ENCODE measurements at places on chromosomes 13 and 19.
A peak's percentile ranks its signal among the peaks of the same experiment; 100 is the strongest.

DNA sequence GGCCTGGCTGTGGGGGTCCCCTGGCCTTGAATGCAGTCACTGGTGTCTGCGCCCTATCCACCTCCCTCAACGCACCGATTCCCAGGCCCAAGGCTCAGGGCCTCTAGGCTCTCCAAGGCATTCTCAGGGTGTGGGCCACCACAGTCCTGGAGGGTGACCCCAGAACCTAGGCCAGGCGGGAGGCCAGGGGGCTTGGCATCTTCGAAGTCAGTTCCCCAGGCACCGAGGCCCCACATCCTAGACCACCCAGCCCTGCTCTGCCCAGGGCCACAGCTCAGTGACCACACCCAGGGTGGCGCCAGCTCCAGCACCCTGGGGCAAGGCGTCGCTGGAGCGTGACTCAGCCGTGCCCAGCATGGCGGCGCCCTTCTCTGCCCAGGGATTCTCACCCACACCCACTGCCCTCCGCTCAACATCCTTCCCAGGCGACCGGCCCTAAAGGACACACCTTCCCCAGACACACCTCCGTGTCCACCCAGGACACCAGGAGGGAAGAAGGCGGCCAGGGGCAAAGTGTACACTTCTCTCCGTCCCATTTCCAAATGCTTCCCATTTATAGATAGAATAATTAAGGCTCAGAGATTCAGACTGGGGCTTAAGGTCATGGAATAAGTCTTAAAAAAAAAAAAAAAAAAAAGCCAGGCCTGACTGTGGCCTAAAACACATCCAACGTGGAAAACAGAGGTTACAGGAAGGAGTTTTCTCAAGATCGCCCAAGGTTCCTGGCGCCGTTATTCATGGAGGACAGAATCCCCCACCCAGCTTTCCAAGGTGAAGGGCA, 36.4 kb upstream of the NANOS3 start:
- peak; percentile 65 for DNase-seq

DNA sequence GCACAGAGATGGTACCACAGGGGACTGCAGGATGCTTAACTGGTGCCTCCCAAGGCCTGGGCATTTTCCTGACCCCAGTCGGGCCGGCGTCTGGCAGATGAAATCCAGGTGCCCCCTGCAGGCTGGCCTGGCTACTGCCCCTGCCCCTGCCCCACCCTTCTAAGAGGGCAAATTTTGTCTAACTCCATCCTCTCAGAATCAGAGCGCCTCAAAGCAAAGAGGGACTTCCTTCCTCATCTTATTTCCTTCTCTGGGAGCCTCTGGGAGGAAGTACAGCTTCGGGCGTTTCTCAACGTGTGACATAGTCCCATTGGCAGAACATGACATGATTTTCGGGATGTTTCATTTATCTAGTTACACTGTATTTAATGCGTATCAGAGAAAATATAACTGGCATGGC, 2.7 kb downstream of the PRKACA start:
- peak; percentile 65 for DNase-seq

GRCh38 chr13:87355451-87355850, 315.7 kb upstream of the SLITRK5 start:
- no peak for DNase-seq

DNA sequence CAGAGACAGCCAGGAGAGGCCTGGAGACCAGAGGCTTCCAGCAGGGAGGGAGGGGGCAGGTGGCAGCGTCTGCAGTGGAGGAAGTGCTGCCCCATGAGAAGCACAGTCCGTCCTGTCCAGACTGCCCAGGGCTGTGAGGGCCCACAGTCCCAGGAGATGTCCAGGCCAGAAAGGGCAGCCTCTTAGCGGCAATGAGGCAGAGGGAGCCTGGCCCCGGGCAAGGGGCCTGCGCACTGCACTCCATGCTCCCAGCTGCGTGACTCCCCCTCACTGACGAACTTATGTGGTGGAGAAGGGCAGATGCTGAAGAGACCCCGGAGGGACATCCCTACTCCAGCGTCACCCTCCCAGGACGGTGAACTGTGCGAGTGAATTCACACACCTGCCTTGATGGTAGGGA, 115.3 kb downstream of the SOX1 start:
- no peak for DNase-seq

- DNase-seq, result no peak
Observed at GRCh38 chr13:111145071-111145470, 30.0 kb downstream of the ARHGEF7 start.

GRCh38 chr19:18609717-18610051, 3.0 kb upstream of the TMEM59L start:
- no peak for DNase-seq

- no peak for DNase-seq
Observed at GRCh38 chr19:34734537-34735103, 577 bp downstream of the ZNF181 start.

DNA sequence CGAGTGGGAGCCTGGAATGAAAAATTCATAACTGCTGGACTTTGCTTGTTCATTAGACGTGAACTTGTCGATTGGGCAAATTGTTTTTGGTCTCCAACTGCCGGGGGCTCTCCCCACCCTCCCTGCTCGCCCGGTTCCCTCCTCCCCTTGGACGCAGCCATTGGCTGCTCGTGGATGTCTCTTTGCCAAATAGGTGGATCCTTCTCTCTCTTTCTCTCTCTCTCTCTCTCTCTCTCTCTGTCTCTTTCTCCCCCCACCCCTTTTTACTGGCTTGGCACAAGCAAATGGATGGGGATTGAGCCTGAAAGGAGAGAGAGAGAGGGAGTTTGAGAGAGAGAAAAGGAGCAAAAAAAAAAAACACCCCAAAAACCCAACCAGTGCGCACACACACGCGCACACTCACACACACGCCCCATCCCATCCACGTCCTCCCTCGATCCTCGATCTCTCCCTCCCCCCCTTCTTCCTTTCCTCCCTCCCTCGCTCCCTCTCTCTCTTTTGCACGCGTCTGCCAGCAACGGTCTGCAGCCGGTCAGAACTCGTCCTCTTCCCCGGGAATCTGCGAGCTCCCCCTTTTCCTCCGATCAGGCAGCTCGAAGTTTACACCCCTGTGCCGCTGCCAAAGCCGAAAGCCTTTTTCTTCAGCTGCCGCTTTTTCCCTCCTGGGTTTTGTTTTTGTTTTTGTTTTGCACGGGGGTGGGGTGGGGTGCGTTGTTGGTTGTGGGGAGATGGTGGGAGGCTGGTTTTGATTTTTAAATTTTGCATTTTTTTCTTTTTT, 27.8 kb downstream of the NFIX start:
- no peak for DNase-seq

GRCh38 chr19:11418094-11418548, 993 bp downstream of the RGL3 start:
- DNase-seq, result no peak

- no peak for DNase-seq
Observed at GRCh38 chr13:76833441-76833954, 52.7 kb downstream of the KCTD12 start.
